ENCODE measurements at places on chromosomes 16 and 17.

DNA sequence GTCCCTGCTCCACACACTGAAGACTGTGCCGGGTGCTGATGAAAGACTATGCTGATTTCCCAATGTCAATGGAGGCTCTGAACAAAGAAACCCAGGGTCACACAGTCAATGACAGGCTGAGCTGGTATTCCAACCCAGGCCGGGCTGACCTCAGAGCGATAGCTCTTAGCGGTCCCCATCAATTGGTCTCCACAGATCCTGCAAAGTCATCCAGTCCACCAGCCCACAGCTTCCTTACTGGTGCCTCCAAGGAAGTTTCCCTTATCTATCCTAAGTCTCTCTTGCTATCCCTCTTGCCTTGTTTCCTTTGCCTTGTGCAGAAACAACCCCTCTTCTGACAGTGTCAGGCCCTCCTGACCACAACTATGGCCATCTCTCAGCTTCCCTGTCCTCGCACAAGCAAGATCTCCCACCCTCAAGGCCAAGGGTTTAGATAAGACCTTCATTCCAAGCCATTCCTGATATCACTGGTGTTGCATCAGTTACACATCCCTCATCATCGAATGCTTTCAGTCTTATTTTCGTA lies 52.7 kb upstream of the KSR1 start:
- DNase-seq = no peak

- no peak for DNase-seq
Measured at GRCh38 chr16:81573533-81574020, 129.0 kb downstream of the CMIP start.

- no peak for DNase-seq
Measured at GRCh38 chr16:15855704-15856003, 1.2 kb downstream of the MYH11 start.

DNA sequence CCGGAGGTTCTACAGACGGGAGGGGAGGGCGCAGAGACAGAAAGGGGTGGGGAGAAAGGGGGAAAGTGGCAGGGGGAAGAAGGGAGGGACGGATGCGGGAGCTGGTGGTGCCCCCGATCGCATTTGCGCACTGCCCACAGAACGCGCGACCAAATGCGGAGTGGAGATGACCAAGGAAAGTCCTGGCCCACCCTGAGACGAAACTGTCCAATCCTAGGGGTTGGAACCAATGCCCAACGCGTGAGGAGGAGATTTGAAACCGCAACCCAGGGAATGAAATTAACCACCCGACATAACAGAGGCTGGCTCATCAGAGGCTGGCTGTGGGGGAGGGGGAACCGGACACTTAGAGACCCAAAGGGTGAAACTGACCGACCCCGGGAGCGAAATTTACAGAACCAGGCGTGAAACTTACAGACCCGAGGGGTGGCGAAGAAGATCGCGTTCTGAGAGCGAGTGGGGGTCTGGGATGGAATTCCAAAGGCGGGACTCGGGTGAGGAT lies 1.4 kb downstream of the HES7 start:
- DNase-seq = no peak

DNA sequence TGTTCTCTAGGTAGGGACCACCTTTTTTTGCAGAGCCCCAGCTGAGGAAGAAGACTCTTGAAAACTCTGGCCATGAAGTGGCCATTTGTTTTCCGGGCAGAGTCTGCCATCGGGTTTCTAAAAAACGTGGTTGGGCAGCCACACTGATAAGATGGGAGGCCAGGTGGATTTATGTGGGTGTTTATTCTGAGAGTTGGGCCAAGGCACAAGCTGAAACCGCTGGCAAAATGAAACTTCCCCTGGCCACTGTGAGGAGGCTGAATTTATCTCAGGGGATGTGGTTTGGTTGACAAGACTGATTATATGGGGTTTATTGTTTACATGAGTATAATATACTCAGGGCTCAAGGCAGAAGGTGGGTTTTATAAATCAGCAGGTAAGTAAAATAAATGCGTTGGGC lies 421.8 kb downstream of the UTP18 start:
- DNase-seq = no peak

DNA sequence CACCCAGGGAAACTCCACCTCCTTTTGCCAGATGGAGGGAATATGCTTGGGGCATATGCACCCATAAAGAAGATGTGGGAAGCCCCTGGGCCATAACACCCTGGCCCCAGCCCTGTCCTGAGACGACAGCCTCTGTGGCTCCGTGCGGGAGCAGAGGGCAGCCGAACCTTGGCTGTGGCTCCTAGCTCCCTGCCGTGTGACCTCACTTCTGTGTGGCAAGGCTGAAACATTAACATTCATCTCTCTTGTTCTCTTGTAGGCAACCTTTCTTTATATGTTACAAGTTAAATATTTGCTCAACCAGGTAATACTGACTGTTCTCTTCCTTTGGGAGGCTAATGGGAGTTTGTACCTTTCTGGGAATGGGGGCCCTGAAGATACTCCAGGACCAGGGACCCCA lies 17.5 kb downstream of the SLC47A1 start:
- DNase-seq = no peak

GRCh38 chr17:58308173-58308984 lies 20.2 kb downstream of the TSPOAP1 start:
- no peak for DNase-seq

GRCh38 chr17:78892062-78892456 lies 10.9 kb downstream of the CEP295NL start:
- no peak for DNase-seq

DNA sequence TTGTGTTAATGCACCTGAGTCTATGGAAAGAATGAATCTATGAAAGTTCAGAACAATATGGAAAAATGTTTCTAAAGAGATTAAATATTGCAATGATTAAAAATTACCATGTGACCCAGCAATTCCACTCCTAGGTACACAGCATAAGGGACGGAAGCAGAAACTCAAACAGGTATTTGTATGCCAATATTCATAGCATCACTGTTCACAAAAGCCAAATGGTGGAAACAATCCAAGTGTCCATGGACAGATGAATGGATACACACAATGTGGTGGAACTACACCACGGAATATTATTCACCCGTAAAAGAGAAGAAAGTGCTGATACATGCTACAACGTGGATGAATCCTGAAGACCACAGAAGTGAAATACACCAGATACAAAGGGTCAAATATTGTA lies 37.7 kb downstream of the VPS53 start:
- DNase-seq = no peak

GRCh38 chr16:66434619-66435430 lies 7.7 kb downstream of the BEAN1 start:
- no peak for DNase-seq

DNA sequence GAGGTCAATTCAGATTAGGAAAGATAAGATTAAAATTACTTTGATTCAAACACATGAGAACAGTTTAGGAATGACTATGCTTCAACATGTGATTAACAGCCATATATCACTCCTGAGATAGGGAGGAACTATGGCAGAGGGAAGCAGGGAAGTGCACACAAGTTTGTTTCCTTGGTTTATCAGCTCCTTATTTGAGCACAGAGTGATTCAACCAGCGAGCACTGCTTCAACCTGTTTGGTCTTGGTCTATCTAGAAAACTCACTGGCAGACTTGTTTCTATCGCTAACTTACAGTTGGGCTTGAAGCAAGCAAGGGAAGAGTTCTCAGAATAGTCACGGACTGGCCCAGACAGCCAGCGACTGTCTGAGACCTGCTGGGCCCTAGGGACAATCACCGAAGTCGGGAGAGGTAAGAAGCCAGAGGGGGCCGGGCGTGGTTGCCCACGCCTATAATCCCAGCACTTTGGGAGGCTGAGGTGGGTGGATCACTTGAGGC lies 23.5 kb downstream of the TUBG1 start:
- no peak for DNase-seq

- no peak for DNase-seq
Measured at GRCh38 chr17:4605826-4606225, 21.5 kb downstream of the SMTNL2 start.

DNA sequence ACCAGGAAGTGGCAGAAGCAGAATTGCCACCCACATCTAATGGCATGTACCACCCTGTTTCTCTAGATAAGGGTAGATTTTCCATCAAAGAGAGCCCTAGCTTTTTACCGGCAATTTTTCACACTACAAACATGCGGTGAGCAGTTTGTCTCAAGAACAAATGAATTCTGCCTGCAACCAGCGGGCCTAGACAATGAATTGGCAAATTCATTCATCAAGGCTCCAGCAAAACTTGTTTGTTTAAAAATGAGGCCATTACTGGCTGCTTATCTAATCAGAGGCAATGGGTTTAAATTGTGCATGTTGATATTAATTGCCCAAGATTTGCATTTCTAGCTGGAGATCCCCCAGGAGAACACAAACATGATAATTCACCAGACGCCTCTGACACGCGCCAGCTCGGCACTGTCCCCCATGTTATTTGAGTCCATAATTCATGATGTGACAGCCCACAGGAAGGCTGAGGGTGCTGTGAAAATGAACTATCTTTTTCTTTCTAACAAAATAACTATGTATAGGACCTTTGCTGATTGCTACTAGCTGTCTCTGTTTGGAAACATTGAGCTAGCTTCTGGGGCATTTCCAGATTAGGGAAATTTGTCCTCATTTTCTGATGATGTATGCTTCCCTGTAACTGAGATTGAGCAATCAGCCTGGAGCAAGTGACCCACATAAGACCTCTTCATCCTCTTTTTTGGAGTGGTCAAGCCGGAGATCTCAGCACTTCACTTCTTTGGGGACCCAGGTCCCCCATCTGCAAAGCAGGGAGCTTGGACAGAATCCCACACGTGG lies 80.8 kb downstream of the CNGB1 start:
- no peak for DNase-seq

- no peak for DNase-seq
Measured at GRCh38 chr17:6528557-6528956, 27.8 kb downstream of the PITPNM3 start.

DNA sequence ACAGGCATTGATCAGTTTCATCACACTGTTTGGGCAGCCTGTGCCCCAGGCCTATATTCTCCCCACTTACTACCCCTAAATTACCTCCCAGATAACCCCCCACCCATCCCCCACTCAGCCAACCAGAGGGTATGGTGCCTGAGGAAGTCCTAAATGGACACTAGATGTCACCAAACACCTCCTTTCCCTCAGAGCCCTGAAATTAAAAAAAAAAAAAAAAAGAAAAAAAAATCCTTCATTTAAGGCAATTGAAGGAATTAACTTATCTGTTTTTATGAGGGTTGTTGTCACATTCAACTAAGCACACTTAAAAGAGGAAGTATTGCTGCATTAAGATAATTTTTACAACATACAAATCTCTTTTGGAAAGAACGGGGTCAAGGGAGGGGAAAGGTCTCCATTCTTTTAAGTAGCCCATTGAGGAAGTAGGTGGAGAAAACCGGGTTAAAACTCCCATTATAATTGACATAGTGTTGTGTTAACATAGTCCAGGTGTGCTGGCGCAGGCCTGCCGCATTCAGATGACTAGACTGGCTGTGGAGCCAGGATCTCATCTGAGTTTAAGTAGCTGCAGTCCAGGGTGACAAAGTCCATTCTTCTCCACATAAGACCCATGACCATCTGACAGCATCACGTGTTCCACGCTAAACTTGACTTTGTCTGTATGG lies 46.3 kb downstream of the SNX11 start:
- no peak for DNase-seq

GRCh38 chr16:73817526-73818324 lies 478.9 kb upstream of the PSMD7 start:
- DNase-seq = no peak

DNA sequence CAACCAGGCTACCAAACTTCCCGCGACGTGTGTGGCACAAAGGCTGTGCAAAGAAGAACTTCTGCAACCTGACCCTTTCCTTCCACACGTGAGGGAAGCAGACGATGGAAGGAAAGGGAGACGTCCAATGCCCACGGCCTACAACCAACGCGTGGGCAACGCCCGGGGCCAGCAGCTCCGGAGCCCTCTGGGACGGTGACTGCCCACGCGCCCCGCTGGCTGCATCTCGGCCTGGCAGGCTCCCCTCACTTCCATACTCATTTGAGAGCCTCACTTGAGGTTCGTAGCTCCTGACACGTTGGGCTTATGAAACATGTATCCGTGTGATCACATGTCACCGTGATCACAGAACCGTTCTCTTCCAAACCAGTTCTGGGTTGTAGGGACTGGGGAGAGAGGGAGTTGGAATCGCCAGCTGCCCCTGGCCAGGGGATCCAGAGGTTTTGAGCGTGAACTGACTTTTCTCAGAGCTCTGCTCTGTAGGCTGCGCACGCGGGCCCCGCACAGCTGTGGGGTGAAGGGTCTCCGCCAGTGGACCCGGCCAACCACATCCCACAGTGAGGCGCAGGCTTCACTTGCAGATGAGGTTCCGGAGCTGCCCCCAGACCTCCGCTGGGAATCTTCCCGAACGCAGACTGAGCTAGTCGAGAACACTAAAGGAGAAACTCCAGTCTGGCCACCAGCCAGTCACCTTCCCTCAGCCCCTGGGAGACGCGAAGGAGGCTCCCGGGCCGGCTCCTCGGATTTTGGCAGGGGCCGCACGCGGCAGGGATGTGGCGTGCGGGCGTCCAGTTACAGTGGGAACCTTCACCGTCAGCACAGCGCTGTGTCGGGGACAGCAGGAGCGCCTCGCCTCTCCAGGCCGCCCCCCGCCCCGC lies 1.0 kb downstream of the LMF1 start:
- no peak for DNase-seq
